Urinary bladder (tissue), 4 donors: ENCODE measurements at places on chromosomes 12 and 14. TPM values are rescaled to one million over a fixed set of nuclear protein-coding genes. Genes with fewer than 3 reads are reported as not detected.

LPAR5 gene
- total RNA-seq = 1.7 TPM

- DNase-seq = no peak
Measured at GRCh38 chr12:82756303-82756702, 69.6 kb downstream of the TMTC2 start.

CMTM5 gene
- 3.5 TPM for total RNA-seq

DNA sequence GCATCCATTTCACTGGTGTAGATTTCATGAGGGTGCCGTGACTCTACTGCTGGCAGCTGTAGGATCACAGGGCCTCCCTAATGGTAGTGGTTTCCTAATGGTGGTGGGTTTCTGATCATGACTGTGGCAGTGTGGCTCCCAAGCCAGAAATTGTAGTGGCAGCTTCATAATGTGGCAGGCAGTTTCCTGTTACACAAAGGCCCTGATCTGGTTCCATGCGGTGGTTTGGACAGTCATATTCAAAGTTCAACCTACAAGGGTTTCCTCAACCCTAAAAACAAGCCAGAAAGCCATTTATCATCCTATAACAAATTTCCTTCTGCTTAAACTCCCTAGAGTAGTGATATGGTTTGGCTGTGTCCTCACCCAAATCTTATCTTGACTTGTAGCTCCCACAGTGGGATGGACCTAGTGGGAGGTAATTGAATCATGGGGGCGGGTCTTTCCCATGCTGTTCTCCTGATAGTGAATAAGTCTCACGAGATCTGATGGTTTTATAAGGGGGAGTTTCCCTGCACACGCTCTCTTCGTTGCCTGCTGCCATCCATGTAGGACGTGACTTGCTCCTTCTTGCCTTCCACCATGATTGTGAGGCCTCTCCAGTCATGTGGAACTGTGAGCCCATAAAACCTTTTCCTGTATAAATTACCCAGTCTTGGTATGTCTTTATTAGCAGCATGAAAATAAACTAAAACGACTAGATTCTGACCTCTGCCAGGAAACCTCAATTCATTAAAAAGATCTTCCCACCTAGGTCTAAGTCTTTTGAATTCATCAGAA is 257.1 kb downstream of the EFCAB11 start:
- no peak for DNase-seq

- no peak for DNase-seq
Measured at GRCh38 chr14:105830171-105830570, 303.8 kb downstream of the TMEM121 start.

CLEC1B gene
- total RNA-seq = not detected

DNA sequence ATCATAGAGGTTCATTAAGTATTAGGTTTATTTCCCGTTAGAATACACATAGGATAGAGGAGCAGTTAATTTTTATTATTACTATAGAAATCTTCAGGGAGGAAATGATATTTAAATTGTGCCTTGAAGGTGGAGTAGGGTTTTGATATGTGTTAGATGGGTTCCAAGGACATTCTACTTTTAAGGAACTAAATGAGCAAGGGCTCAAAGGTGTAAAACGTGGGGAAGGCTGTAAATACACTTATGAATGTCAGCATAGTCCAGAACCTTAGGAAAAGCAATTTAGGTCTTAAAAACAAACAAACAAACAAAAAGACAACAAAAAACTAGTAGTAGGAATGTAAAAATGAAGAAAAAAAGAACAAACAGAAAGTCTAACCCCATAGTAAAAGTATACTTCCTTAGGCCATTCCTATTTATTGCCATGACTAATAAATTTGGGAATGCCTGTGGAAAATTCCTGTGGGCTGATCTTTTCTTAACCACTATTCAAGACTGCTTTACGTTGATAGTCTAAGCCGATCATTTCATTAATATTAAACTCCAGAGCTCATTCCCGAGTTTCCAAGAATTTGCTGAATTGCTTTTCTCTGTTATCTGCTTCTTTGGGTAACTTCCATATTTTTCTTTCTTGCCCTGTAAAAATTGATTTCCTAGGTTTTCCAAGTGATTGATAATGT is 180.3 kb downstream of the RAD51B start:
- DNase-seq = no peak

DNA sequence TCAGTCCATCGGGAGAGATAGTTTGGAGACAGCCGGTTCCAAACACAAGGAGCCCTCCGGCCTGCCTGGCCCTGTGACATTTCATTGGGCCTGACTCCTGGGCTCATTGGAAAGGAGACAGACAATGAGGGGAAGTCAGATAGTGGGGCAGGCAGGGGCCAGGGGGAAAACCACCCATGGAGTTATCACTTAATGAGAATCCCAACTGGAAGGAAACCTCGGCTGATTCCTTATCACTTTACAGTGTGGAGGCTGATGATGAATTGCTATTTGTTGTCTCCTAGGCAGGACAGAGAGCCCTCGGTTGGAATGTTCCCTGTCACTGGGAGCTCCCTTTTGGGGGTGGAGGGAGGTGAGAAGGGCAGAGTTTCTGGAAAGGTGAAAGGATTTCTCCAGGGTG is 44.4 kb downstream of the TBX5 start:
- no peak for DNase-seq

DNA sequence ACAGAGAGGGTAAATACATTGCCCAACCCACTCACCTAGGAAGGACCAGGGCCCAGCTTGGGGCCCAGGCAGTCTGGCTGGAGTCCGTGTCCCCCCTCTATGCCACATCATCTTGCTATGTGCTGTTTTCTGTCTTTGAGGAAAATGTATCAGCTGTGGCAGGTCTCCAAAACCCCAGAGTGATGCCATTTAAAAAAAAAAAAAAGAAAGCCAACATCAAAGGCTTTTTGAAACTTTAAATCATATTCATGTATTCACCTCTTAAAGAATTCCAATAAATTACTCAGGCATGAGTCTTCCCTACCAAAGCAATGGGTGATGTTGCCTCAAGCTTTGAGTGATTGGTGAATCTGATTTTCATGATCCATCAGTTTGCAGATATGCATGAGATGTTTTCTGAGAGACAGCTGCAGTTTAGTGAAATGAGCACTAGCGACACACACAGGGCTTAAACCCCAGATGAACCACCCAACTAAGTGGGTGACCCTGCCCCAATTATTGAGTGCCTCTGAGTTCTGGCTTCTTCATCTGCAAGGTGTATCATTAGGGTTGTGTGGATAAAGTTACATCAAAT is 6.1 kb downstream of the KRT81 start:
- DNase-seq = no peak
